Stimulated activated CD4-positive, alpha-beta T cell treated with anti-CD3 and anti-CD28 coated beads, Interleukin-1b, Interleukin-23, amount 100 ng/mL, for 4 hours (primary cell): ENCODE measurements at places on chromosomes 1 and 21.

DNA sequence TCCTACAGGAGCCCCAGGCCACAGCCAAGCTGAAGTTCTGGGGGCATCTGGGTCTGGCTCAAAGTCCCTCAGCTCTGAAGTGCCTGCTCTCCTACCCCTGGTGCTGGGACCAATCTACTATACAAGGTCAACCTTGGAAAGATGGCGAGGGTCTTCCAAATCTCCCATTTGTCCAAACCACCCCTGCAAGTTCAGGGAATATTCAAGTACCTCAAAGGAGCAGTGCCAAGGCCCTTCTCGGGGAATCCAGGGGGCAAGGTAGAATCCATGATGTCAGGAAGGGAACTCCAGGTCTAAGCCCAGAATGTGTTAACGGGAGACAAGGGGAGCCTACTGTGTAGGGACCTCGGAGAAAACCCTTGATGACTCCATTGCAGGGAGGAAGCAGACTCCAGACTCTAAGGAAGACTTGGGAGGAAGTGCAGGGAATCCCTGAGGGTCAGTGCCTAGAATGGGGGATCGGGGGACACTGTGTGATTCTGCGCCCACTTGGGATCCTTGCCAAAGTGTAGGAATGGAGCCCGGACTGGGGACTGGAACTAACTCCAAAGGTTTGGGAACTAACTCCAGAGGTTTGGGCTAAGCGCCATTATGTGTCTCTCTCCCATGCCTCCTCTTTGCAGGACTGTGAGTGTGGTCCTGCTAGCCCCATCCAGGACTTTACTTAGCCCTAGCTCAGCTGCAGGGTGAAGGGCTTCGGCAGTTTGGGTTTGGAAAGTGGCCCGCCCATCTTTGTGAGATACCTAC is 8.7 kb downstream of the TAL1 start:
- DNase-seq = no peak

DNA sequence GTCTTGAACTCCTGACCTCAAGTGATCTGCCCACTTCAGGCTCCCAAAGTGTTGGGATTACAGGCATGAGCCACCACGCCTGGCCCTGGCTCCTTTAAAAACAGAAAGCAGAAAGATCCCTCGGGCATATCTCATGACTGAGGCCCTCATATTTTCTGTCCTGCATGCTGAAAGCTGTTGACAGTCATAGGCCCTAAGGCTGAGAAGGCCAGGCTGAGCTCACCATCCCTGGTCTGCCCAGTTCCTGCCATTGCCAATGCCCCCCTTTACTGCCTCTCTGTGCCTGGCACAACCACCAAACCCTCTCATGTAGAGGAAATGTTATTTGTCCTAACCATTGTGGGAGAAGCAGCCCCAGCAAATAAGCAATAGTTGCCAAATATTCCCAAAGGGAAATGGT is 12.7 kb downstream of the CD34 start:
- no peak for DNase-seq

- DNase-seq = peak; percentile 53
Measured at GRCh38 chr1:160837558-160838205, 25.0 kb downstream of the CD244 start.

GRCh38 chr1:184365699-184366098 is 21.1 kb upstream of the C1orf21 start:
- no peak for DNase-seq

GRCh38 chr1:237927198-237927597 is 36.5 kb upstream of the ZP4 start:
- DNase-seq = no peak

DNA sequence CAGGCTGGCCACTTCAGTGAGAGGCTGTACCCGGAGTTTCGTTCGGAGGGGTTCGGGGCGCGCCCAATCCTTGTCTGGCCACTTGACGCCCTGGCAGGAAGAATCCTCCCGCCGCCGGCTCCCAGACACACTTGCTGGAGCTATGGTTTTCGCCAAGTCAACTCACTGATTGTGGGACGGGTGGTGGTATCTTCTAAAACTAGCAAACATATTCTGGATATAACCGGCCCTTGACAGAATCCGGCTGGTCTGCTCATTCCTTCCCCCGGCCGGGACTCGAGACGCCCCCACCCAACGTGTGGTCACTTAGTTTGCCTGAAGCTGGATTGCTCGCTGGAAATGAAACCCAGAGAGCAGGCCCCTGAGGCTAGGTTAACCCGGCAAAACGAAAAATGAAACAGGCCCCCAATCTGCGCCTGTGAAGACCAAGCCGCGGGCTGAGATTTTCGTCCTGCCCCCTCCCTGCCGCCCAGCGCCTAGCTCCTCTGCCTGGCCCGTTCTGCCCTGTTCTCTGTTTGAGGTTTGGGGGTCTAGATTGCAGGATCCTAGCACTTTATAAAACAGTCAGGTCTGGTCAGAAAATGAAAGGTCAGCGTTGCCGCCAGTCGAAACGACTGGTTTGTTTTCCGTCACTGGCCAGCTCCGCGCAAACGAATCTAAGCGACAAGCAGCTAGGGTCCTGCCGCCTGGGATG is 4.6 kb downstream of the GFI1 start:
- no peak for DNase-seq

DNA sequence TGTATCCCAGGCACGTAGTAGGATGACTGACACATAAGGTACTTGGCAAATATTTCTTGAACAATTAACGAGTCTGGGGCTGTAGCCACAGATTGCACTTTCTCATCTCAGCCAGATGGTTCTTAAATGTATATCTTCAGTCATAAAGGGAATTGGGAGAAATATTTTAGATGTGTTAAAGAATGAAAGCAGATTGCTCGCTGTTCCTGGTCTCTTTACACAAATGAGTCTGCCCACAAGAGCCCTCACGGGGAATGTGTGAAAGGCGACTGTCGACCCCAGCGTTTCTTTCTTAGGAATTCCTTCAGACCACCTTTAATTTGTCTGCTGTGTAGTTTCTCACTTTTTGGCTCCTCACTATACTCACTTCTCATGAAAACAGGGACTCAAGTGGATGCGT is 725 bp downstream of the MT1HL1 start:
- no peak for DNase-seq

DNA sequence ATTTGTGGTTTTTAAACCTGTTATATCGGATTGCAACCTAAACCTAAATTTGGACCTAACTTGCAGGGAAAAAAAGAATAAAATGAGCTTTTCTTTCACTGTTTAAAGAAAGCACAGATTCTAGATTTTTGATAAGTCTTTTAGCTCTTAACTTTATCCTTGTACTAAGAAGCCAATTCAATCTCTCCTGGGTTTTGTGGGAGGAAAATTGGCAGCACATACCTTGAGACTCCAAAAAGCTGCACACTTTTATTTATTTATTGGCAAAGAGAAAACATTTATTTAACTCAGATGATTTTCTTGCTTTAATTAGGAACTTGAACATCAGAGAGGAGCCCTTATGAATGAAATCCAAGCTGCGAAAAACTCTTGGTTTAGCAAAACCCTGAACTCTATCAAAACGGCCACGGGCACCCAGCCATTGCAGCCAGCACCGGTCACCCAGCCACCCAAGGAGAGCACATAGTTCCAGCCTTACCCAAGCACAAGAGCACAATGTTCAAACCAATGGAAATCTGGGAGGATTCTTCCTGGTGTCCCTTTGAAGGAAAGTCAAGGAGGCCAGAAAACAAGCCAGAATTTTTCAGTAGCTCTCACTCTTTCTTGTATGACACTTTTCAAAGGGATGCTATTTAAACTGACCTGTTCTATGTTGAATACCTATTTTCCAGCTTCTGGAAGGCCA is 10.1 kb upstream of the CACYBP start:
- no peak for DNase-seq

DNA sequence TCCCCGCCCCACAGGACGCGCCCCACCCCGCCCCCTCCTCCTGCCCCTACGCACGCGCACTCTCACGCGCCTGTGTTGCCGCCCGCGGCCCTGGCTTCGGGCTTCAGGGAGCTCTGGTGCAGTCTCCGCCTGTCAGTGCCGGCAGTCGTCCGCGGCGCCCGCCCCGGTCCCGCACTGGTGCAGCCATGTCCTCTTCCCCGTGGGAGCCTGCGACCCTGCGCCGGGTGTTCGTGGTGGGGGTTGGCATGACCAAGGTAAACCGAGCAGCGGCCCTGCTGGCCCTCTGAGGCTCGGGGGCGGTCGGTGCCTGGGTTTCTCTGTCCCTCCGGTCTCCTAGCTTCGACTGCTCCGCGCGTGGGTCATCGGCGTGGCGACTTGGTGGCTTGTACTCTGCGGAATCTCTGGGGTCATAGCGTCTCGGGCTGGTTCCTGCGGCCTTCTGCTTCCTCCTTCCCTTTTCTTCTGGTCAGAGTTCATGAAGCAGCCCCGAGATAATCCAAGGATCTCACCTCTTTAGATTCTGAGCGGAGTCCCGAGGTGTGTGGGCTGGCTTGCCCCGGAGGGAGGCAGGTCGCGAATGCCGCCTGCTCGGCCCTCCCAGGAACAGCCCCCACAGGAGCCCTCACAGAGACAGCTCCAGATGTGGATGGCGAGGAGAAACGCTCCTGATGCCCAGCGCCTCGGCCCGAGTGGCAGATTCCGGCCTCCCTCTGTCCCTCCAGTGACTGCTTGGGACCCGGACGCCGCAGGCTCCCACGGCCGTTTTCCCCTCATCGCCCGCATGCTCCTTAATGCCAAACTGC is at the start of gene SCP2:
SCP2 (plus strand) TSS at position 65 of the 803 bp plus-strand sequence; CDS start at position 186, 121 bp downstream.
- peak; percentile 77 for DNase-seq

GRCh38 chr1:116768416-116769103 is 14.3 kb downstream of the CD2 start:
- DNase-seq = no peak

GRCh38 chr1:87204921-87205320 is 123.8 kb upstream of the LMO4 start:
- DNase-seq = no peak

DNA sequence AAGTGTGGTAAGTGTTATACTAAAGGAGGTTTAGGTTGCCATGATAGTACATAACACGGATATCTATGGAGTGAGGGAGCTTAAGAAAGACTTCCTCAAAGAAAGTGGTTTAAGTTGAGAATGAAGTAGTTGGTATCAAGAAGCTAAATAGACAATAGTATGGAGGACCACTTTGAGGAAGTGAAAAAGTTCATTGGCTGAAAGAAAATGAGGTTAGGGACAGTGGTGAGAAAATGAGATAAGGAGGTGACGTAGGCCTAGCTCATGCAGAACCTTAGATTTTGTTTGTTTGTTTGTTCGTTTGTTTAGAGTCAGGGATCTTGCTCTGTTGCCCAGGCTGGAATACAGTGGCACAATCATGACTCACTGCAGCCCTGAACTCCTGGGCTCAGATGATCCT is 72.2 kb upstream of the PPIH start:
- no peak for DNase-seq
